ENCODE measurements at places on chromosomes 3 and 15.

DNA sequence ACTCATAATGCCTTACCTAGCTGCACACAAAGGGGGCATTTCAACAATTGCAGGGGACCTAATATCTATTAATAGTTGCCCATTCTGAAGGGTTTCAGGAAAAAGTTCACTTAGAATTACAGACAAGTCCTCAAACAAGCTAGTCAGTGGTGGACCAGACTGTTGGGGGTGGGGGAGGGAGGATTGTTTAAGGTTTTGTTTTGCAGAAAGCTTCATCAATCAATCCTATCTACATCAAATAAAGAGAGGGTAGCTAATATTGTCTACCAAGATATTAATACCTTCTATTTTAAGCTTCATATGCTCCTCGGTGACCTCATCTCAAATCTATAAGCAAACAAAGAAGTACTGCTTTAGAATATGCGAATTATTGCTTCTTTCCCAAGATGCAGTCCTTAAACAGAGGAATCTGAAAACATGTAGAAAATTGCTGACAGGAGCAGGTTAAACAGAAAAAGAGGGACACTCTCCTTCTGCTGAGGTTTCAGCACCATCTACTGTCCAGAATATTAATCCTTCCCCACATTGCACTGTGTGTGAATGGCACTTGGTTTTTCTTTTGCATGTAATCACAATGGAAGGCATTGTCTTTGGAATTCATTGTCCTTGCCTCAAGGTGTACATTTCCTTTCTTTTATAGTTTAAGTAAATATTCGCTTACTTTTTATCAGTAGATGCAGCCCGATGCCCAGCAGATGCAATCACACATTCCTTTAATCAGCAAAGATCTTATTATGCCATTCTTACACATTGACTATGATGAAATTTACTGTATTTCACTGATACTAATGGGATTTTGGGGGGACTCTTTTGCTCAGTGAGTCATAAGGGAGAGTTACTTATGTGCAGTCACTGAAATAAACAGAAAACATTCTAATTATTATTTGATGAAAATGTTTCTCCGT is 94.7 kb downstream of the IL5RA start:
- no peak for DNase-seq

DNA sequence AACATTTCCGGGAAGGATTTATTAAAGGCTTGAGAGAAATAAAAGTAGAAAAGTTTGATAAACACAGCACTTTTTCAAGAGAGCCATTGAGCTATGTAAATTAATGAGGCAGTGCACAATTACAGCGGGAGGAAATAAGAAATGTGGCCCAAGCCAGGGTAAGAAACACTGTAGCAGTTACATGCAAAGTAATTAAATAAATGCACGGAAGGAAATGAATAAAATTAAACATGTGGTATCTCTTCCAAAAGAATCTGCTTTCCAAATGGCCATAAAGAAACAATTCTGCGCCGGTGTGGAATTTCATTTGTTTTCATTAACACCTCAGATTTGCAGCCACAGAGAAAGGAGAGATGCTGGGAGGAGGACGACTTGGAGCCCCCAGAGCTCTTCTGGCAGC is 35.3 kb downstream of the ZPLD1 start:
- DNase-seq, result no peak

DNA sequence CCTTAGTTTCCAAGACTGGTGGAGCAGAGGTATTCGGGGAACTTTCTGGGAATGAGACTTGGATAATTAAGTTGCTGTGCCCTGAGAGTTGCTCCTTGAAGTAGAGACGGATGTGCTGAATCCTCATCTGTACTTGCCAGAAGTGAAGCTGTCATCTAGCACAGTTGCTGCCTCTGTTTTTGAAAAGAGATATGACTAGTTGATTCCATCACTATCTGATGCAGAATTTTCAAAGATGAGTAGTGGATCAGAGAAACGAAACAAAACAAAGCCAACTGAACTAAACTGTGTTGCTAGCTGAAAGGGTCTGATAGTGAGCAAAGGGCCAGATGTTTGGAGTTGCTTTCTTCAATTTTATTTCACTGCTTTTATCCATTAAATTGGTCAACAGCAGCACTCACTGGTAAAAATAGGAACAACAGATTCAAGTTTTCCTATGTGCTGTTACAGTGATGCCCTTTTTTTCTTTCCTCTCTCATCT is 52.7 kb downstream of the MITF start:
- no peak for DNase-seq

- no peak for DNase-seq
These were observed 4.8 kb downstream of the VEPH1 start for GRCh38 chr3:157498371-157498770.

GRCh38 chr3:183737116-183737515 is 39.5 kb downstream of the YEATS2 start:
- no peak for DNase-seq

- DNase-seq, result no peak
These were observed 666.7 kb upstream of the NAALADL2 start for GRCh38 chr3:174192471-174192870.

GRCh38 chr15:84775867-84776449 is 27.6 kb downstream of the ZNF592 start:
- no peak for DNase-seq

GRCh38 chr15:92811148-92811913 is 88.8 kb upstream of the CHD2 start:
- DNase-seq, result no peak

GRCh38 chr3:152071924-152072323 is 196.8 kb upstream of the MBNL1 start:
- DNase-seq, result no peak

GRCh38 chr15:66187271-66187670 is 66.3 kb downstream of the MEGF11 start:
- DNase-seq, result no peak

- no peak for DNase-seq
These were observed 58.9 kb downstream of the COL6A5 start for GRCh38 chr3:130404401-130404800.

- no peak for DNase-seq
These were observed 182.2 kb downstream of the UBE2E2 start for GRCh38 chr3:23385327-23385726.

- no peak for DNase-seq
These were observed 128.8 kb downstream of the PLCL2 start for GRCh38 chr3:17013571-17013970.

DNA sequence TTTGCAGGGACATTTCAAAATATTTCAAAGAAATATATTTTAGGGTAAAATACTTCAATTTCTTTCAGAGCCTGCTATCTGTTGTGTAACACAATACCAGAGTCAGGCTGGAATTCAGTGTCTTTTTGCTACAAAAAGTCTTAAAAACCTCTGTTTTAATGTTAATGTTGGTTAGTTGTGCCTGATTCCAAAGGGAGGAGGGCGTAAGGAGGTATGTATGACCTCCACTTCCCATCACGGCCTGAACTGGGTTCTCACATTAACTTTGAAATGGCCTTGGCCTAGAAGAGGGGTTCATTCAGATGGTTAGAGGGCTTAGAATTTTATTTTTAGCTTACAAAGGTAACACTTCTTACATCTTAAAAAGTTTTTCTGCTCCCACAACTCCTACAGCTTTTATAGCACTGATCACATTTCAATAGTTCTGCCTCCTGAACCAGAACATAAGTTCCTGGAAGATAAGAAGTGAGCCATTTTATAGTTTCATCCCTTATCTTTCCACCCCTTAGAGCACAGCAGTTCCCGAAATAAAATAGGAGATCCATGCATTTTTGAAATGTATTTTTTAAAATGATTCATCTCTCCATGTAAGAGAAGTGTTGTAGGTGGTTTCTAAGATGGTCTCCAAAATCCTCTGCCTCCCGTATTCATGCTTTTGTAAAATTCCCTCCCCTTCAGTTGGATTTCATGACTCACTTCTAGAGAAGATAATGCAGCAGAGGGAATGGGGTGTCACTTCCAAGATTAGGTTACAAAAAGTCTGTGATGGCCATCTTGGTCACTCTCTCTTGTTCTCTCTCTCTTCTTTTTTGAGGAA is 543.1 kb upstream of the NECTIN3 start:
- DNase-seq, result no peak

GRCh38 chr15:39084674-39085530 is 496.0 kb upstream of the THBS1 start:
- no peak for DNase-seq

GRCh38 chr3:8500319-8500988 is 1.2 kb upstream of the LMCD1 start:
- DNase-seq, result no peak

DNA sequence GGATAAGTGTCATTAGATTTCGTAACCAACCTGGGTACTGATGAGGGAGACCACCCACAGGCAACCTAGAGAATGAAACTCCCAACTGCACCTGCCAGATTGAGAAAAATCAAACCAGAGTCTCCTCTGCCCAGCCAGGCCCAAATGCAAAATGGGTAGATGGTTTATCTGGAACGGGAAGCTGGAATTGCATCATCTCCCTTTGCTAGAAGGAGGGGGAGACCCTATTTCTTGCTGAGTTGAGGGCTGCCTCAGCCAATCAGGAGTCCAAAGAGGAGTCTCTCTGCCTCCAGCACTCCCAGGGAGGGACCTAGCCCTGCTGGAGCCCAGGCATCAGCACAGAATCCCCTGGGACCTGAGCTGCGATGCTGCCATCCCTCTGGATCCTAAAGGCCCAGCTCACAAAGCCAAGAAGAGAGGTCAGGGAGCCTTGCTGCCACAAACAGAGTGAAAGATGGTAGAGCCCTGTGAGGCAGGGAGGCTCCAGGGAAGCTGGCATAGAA is 8.1 kb downstream of the RMDN3 start:
- no peak for DNase-seq

DNA sequence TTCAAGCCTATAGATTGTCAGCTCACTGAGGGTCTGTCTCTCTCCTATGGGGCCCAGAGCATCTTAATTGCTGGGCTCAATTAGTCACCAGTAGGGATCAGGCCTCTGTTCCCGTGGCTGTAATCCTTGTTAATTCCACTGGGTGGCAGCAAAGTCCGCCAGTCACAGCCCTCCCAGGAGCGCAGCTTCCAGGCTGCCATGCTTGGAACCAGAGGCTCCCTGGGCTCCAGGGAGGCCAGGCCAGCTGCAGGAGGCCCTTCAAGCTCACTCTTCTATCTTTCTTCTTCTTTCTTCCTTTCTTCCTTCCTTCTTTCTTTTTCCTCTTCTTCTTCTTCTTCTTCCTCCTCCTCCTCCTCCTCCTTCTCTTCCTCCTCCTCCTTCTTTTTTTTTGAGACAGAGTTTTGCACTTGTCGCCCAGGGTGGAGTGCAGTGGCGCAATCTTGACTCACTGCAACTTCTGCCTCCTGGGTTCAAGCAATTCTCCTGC is 14.4 kb downstream of the RNU5B-1 start:
- peak; percentile 54 for DNase-seq

- DNase-seq, result no peak
These were observed 18.2 kb upstream of the AMOTL2 start for GRCh38 chr3:134392336-134392983.

DNA sequence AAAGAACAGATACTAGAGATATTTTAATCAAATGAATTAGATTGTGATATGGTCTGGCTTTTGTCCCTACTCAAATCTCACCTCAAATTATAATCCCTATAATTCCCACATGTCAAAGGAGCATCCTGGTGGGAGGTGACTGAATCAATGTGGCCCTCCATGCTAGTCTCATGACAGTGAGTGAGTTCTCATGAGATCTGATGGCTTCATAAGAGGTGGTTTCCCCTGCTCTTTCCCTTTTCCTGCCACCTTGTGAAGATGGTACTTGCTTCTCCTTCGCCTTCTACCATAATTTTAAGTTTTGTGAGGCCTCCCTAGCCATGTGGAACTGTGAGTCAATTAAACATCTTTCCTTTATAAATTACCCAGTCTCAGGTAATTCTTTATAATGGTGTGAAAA is 82.8 kb downstream of the FAIM start:
- DNase-seq, result no peak

- DNase-seq, result no peak
These were observed 352.4 kb downstream of the ROBO1 start for GRCh38 chr3:79415356-79415755.

GRCh38 chr3:57164217-57164656 is 916 bp downstream of the IL17RD start:
- no peak for DNase-seq

- no peak for DNase-seq
These were observed 39.6 kb downstream of the CCDC54 start for GRCh38 chr3:107416886-107417285.

- peak; percentile 5 for DNase-seq
These were observed 78.7 kb upstream of the GCNT3 start for GRCh38 chr15:59532770-59533379.

DNA sequence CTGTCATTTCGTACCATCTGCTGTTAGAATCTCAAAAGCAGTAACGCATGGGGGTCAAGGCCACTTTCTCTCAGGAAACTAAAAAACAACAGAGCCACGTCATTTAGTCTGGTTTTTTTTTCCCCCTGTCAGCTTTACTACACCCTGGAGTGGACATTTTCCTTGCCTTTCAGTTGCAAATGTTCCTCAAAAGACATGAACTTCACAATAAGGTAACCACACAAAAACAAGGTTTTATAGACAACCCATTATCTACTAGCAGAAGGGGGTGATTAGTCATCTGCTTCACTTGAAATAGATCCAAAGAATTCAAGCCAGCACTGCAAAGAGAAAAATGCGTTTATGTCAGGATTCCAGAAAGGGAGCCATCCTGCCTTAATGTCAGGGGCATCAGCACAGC is 171.8 kb upstream of the CDIN1 start:
- DNase-seq, result no peak

- DNase-seq, result no peak
These were observed 329.6 kb downstream of the UACA start for GRCh38 chr15:70433586-70434324.

- DNase-seq, result no peak
These were observed 109.6 kb upstream of the TMCO5A start for GRCh38 chr15:37824717-37825382.

DNA sequence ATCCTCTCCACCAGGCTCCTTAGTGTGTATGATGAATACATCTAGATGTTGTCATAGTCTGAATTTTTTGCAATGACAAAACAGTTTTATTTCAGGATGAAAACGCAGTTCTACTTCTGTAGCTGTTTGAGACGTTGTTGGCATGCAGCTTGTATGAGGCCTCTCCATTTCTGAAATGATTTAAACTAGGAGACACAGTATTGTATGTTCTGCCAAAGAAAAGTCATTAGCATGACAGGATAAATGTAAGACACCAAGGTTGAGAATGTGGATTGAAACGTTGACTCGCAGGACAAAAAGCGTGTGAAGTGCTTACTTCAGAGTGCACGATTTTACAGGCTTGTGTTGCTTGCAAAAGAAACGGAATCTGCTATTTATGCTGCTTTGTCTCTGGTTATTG is 35.3 kb downstream of the ABHD17C start:
- DNase-seq, result no peak

GRCh38 chr15:91235376-91235775 is 135.3 kb downstream of the SV2B start:
- no peak for DNase-seq

GRCh38 chr3:159994182-159994581 is 5.5 kb downstream of the IL12A start:
- DNase-seq, result no peak

DNA sequence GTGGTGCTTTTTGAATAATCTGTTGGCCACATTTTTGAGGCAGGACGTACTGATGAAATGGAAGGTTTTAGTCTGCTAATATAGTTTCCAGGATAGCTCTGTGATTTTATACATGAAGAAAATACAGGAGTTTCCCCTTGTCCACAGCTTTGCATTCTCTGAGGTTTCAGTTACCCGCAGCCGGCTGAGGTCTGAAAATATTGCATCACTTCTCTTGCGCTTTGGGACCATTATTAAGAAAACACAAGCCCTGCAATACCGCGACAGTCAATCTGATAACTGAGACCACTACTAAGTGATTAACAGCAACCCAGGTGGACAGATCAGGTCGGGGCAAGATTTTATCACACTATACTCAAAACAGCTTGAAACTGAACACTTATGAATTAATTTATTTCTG is 33.0 kb downstream of the BLM start:
- DNase-seq, result peak; percentile 10

All from stimulated activated CD4-positive, alpha-beta T cell treated with anti-CD3 and anti-CD28 coated beads, TNF-alpha, amount 100 ng/mL, for 24 hours (primary cell).